ENCODE measurements at places on chromosomes 3 and 15. TPM values are rescaled to one million over a fixed set of nuclear protein-coding genes. Genes with fewer than 3 reads are reported as not detected.

- no peak for DNase-seq
These were observed 70.0 kb downstream of the ALCAM start for GRCh38 chr3:105436687-105437086.

- DNase-seq: no peak
These were observed 51.5 kb downstream of the SST start for GRCh38 chr3:187618722-187619121.

- peak; percentile 92 for DNase-seq
These were observed 19.2 kb upstream of the CORO2B start for GRCh38 chr15:68559345-68560310.

DNA sequence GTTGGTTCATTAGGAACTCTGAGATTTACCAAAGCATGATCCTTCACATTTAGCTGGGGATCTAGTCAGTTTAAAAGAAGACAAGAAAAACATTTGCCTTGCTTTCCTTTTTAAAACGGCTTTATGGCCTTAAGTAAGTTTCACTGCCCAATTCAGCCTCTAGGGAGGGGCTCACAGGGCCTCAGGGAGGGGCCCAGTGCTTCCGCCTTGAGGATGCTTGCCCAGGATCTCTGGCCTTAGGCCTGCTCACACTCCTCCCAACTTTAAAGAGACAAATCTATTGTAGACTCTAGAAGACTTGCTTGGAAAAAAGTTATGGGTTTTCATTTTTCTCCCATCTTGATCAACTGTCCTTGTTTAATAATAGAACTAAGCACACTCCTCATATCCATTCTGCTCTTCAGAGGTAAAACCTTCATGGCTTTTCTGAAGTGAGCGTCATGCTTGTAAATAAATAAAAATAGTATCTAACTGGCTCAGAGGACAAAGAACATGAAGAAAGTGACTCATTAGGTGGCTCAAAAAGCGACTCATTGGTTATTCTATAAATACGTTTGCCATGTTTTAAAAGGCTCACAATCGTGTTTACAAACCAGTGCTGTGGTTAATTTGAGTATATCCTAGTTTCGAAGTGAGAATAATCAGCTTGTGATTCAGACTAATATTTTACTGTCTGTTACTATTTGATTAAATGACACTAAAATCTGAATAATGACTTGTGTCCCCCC lies 13.7 kb downstream of the PDHB start:
- no peak for DNase-seq

GRCh38 chr3:129211345-129211744 lies 27.6 kb upstream of the CNBP start:
- DNase-seq: no peak

DNA sequence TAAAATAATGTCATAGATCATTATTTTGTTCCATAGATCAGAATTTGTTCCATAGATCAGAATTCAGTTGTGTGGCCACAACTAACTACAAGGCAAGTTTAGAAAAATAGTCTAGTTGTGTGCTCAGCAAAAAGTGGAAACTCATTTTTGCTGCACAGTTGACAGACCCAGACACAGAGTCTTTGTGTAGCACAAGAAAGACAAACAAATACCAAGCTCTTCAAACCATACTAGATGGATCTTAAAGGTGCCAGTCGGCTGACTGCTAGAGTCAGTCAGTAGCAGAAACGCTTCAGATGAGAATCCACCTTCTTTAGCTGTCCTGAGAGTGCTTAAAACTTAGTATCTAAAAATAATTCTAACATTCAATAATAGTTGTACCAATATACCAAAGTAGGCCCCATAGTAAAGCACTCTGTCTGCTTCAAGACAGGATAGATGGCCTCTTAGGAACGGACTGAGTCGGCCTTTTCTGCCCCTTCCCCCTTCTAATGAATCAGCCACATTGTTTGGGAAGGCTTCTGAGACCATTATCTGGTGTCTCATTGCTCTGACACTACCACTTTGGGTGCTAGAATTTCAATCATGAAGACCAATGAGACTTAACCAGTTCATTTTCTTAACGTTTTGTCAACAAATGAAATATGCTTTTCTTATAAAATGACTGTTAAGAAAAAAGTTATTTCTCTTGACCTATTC lies 27.7 kb upstream of the SLC4A7 start:
- DNase-seq: no peak

DNA sequence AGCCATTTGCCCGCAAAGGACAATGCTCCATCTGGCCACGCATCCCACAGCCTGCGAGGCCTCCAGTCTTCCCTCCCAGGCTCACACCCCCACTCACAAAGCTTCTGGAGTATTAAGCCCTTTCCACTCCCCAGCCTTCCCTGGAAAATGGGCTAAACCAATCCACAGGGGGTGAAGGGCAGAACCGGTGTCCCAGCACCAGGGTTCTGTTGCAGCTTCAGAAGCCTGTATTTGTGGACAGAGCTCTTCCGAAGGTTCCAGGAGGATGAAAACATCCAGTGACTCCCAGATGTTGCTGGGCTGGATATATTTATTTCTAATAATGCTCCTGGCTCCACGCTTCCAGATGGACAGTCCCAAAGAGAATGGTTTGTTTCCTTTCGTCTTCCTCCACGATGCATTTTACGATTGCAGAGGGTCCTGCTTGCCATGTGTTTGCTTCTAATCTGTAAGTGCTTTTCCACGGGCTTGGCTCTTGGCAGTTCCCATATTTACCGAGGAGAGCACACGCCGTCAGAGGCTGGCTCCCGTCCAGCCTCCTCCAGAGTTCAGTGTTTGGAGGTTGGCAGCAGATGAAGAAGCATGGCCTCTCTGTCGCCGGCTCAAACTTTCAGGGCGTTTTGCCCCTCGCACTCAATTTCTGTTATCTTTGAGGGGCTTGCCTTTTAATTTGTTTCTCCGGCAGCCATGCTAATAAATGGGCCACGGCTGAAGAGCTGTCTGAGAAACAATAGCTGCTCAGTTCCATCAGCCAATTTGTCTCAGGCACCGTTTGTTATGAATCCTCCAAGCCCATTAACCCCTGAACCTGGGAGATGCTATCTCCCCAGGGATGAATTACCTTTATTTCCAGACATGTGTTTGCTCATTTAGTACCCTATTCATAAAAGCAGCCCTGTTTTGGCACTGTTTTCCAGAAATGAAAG lies 367.9 kb upstream of the PROK2 start:
- DNase-seq: no peak

GRCh38 chr3:112635674-112636073 lies 5.3 kb downstream of the CCDC80 start:
- DNase-seq: no peak

DNA sequence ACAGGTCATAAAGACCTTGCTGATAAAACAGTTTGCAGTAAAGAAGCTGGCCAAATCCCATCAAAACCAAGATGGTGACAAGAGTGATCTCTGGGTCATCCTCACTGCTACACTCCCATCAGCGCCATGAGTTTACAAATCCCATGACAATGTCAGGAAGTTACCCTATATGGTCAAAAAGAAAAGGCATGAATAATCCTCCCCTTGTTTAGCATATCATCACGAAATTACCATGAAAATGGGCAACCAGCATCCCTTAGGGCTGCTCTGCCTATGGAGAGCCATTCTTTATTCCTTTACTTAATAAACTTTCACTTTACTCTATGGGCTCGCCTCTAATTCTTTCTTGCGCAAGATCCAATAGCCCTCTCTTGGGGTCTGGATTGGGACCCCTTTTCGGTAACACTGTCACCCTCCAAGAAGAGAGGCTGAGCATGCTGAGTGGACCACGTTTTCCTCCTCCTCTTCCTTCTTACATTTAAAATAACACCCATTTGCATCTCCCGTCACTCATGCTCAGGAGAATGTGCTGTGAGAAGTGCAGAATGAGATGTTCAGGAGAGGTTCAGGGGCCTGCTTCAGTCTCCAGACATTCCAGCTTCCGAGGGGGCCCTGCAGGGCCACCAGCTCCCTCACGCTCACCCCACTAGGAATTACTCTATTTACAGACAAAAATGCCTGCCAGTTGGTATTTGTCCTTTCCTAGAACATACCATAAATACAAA lies 47.3 kb downstream of the NSMCE3 start:
- DNase-seq: no peak

ISY1 gene
- 35.6 TPM for total RNA-seq

EID1 gene
- 97.8 TPM for total RNA-seq

SEMA5B gene
- 12.8 TPM for total RNA-seq

Data from type B pancreatic cell (in vitro differentiated cells).